Smooth muscle cell of the pulmonary artery (primary cell): ENCODE measurements at places on chromosomes 2 and 18. TPM values are rescaled to one million over a fixed set of nuclear protein-coding genes. Genes with fewer than 3 reads are reported as not detected.

Gene TYMS
- 16.1 and 22.9 TPM in 2 replicates for total RNA-seq

Gene TMEM37
- 0.10 TPM in 1 of 2 replicates, not detected in the other for total RNA-seq

Gene ACMSD
- total RNA-seq, result not detected in 2 replicates

Gene GALNT1
- 89.1 and 363 TPM in 2 replicates for total RNA-seq

Gene C1D
- total RNA-seq, result 15.8 and 15.9 TPM in 2 replicates

Gene COL4A3
- 2.6 and 3.5 TPM in 2 replicates for total RNA-seq

Gene CACNB4
- total RNA-seq, result 2.0 and 10.8 TPM in 2 replicates

Gene RBM44
- 0.33 and 0.36 TPM in 2 replicates for total RNA-seq

Gene GEN1
- 5.2 and 6.1 TPM in 2 replicates for total RNA-seq

Gene ARHGAP28
- total RNA-seq, result 0.03 and 7.2 TPM in 2 replicates

Gene ALKAL2
- total RNA-seq, result not detected in 2 replicates

Gene TSGA10
- total RNA-seq, result 2.5 and 2.9 TPM in 2 replicates

Gene VWC2L
- total RNA-seq, result not detected in 2 replicates

Gene AGXT
- not detected in 2 replicates for total RNA-seq

Gene SNORC
- 0.65 and 1.6 TPM in 2 replicates for total RNA-seq
